Type B pancreatic cell (in vitro differentiated cells): ENCODE measurements at places on chromosomes 2 and 18.

DNA sequence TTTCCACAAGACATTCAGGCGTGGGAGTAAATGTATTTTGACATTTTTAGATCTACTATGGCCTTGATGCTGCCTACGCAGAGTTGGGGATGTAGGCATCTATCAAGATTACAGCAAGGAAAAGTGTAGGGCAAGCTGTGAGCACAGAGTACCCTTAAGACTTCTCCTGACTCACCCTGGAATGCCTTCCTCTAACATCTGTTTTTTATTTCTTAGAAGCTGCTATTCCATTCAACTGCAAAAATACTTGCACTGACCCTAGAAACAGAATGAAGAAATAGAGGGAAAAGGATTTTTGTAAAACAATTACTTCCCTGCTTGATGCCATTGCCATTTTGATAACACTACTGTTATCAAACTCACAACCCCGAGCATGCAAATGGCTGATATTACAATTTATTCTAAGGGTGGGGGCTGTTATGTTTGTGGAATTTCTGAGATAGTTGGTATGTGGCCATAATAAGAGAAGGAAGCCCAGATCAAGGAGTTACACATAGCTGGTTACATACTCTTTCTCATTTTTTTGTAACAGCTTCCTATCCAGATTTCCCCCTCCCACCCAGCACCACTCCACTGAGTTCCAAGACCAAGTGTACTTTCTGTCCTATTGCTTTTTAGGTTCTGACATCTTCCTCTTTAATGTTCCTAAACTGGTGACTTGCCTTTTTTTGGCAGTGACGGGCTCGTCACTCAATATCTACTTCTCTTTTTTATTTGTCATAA is 6.0 kb upstream of the ROCK1 start:
- DNase-seq: no peak

- no peak for DNase-seq
These were observed 57.2 kb downstream of the CTDP1 start for GRCh38 chr18:79736846-79737245.

GRCh38 chr18:2406544-2406943 is 164.8 kb downstream of the METTL4 start:
- no peak for DNase-seq

DNA sequence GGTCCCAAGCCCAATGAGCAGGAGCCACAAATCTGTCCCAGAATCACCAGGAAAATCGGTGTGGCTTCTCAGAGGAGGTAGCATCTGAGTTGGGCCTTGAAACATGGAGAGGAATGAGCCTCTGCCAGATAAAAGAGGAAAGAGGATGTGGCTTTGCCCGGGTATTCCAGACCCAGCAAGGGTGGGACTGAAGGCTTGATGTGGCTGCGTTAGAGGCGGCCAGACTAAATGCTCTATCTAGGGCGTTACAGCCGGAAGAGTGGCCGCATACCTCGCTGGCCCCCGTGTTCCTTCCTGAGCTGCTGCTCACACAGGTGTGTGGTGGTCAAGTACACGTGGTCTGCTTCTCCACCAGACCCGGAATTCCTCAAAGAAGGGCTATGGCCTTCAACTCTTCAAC is 33.9 kb upstream of the POMC start:
- no peak for DNase-seq

DNA sequence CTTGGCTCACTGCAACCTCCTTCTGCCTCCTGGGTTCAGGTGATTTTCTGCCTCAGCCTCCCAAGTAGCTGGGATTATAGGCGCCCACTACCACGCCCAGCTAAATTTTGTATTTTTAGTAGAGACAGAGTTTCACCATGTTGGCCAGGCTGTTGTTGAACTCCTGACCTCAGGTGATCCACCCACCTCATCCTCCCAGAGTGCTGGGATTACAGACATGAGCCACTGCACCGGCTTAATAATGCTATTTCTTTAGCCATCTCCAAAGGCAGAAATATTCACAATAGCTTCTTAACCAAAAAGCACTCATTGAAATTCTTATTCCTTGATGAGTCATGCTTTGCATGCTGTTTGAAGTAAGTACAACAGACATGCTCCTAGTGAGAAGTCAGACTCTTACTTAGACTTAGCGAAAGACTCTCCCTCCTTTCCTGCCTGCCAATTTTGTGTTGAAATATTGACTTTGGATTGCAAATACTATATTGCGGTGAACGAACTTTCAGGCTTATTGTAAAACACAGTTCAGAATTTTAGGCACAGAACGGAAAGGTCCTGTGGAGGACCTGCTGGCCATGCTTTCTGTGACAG is 4.4 kb downstream of the ACTR3 start:
- no peak for DNase-seq

- DNase-seq: no peak
These were observed 227.5 kb downstream of the GULP1 start for GRCh38 chr2:188519136-188519535.

GRCh38 chr18:49168281-49168985 is 217.7 kb upstream of the SMAD7 start:
- no peak for DNase-seq

DNA sequence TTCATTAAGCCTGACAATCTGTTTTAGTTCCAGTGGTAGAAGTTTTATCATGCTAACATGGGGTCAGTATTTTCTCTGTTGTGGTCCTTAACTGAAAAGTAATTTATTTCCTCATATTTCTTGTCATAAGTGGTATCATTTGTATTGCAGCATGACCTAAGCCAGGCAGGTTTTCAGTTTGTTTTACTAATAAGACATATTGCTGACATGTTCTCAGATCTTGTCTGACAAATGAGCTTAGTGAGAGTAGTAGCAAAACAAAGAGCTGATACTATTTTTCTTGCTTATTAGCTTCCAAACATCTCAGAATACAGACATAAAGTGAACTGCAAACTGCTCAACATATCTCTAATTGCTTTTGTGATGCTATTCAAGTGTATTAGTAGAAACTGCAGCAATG is 293.6 kb downstream of the DSEL start:
- DNase-seq: no peak

GRCh38 chr18:24126155-24126961 is 12.5 kb upstream of the CABYR start:
- DNase-seq: no peak

DNA sequence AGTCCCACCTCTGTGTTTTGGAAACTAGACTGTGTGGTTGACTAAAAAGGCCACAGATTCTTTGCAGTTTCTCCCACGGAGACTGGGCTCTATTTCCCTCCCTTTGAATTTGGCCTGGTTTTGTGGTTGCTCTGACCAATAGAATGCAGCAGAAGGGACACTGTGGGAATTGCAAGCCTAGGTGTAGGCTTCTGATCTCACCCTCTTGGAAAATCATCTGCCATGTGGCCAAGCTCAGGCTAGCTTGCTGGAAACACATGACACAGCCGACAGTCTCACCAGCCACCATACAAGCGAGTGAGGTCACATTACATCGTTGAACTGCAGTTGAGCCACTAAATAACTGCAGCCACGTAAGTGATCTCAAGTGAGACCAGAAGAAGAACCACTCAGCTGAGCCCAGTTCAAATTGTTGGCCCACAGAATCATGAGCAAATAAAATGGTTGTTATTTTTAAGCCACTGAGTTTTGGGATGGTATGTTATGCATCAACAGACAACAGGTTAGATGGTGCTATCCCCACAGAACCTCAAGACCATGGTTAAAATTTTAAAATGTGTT is 319.1 kb upstream of the MEX3C start:
- no peak for DNase-seq

GRCh38 chr2:99420751-99421299 is 69.0 kb downstream of the REV1 start:
- no peak for DNase-seq

DNA sequence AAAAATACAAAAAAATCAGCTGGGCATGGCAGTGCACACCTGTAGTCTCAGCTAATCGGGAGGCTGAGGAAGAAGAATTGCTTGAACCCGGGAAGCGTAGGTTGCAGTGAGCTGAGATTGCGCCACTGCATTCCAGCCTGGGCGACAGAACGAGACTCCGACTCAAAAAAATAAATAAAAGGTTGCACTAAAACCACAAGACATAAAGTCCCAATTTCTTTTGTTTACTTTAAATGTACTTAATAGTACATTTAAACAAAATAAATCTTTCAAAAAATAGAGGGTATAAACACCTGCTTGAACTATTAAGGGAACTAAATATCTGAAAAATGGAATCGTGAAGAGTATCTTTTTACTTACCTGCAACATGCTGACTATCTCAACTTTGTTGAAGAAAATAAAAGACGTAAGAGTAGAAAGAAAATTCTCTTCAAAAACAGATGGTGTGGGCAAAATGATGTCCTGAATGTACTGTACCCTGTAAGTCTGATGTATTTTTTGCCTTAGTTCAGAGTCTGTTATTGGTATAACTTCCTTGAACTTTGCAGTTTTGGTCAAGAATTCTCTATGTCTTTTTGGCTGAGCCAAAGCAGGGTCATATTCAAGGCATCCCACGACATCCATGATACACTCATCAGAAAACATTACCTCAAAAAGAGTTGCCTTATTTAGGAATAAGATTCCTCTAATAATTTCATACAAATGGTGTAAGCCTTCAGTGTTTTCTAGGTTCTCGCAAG is 19.2 kb downstream of the PPP4R3B start:
- DNase-seq: no peak

- no peak for DNase-seq
These were observed 112.0 kb downstream of the MBP start for GRCh38 chr18:77020561-77020960.

DNA sequence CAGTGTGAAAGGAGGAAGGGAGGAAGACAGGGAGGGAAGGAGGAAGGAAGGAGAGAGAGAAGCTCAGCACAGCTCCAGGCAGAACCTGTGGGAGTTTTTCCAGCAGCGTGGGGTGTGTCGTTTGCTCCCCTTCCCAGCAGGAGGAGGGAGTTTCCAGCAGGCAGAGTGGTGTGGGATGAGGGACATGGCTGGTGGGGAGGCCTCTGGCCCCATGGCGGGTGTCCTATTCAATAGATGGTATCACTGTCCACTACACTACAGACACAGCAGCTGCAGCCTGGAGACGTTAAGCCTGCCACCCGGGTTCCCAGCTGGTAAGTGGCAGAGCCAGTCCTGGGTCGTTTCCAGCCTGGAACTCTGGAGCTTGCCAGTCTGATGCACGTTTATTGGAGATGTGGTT is 44.7 kb downstream of the GLI2 start:
- DNase-seq: no peak

DNA sequence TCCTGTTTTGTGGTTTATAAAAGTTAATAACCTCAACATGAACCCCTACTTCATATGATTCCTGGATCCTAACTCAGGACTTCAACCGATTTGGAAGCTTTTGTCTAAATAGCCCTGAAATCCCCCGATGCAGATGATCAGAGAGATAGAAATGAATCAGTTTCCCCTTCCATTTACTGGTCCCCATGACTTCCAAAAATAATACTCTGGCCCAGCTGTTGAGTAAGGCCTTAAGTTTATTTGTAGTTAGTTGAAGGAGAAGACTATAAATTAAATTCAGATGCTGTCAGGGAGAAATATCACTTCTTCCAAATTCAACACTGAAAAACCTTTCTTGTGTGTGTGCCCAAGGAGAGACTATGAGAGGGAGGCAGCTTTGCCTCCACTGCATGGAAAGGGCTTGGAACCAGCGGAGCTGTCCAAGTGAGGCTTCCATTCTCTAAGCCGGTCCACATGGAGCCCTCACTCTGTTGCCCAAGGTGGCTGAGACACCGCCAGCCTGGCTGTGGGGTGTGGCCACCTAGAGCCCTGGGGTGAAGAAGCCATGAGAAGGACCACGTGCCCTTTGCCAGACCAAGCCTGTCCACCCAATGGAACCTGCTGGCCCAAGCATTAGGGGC is 53.6 kb downstream of the PIEZO2 start:
- DNase-seq: no peak

DNA sequence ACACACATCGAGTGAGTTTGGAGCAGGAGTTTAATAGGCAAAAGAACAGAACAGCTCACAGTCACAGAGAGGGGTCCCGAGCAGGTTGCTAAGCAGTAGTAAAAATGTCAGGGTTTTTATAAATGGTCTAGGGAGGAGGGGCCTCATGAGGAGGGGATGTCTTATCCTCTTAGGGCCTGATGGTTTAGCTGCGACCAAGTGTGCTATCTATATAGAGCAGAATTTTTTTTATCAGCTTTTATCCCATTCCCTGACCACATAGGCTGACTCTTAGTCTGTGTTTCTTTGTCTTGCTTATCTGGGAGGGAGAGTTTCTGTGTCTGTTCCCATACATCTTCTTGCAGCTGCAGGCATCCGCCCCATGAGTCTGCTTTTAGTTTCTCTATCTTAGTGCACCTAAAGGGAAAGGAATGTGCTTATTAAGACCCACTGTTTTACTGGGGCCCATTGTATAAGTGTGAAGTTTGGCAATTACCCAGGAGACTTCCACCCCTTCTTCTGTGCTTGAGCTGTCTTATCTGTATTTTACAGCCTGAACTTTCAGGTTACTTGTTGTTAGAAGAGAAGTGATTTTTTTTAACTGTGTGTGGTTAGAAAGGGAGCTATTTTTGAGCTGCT is 30.4 kb upstream of the GMCL1 start:
- DNase-seq: no peak

DNA sequence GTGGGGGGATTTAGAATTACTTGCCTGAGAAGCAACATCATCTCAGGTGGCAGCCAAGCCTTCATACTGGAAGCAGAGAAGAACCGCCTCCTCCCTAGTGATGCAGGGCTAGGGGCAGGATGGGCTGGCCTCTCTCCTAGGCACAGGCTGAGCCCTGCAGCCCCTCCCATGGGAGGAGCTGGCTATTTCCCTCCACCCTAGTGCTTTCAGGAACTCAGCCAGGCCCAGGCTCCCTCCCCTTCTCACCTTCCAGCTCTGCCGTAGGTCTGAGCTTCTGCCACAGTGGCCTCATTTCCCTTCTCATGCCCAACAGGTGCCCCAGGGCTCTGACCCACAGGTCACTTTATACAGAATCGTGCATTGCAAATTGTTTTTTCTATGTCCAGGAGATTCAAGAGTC is 31.0 kb downstream of the CENPA start:
- DNase-seq: no peak

DNA sequence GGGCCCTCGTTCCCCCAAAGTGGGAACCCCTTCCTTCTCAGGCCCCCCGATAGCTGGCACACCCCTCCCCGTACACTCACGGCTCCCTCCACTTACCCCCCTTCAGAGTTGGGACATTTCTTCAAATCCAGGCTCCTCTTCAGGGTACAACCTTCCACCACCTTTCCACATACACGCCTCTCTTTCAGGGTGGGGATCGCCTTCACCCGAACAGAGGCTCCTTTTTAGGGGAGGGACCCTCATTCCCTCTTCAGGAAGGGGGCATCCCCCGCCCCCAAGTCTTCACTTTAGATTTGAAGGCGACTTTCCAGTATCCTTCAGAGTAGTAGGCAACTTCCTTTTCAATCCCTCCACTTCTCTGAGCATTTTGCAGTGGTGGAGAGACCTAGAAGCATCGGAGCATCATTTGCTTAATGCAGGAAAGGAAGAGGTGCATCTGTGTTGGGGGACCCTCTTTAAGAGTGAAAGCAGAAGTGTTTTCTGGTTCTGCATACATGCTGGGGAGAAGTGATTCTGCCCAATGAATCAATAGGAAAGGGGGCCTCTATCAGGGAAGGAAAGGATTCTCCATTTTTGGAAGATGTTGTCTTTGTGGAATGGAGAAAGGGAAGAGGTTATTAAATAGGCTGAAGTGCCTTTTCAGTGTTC is 845 bp downstream of the EML4 start:
- no peak for DNase-seq

GRCh38 chr18:4931209-4931608 is 265.8 kb downstream of the AKAIN1 start:
- no peak for DNase-seq

GRCh38 chr2:82731824-82732223 is 1727.3 kb downstream of the SUCLG1 start:
- no peak for DNase-seq

GRCh38 chr2:166614029-166614428 is 120.0 kb upstream of the SCN7A start:
- DNase-seq: no peak
